Ureter (tissue), 1 donor: ENCODE measurements at places on chromosomes 12 and 14.

DNA sequence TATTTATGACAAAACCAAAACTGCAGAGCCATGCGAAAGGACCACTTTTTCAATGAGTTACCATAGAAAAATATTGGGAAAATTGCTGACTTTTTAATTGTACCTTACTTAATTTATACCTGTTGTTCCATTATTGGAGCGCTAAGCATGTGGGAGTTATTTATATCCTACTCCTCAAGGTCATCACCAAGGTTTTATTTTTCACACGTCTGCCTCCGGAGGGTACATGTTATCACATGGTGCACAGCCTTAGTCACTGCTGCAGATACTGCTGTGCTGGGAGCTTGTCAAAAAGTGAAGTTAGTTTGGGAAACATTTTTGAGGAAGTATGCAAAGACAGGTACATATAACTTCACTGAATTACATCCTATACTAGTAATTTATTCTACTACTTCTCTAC lies 1444.3 kb downstream of the AACS start:
- no peak for DNase-seq

GRCh38 chr12:12018454-12018853 lies 52.3 kb upstream of the BCL2L14 start:
- DNase-seq: no peak

DNA sequence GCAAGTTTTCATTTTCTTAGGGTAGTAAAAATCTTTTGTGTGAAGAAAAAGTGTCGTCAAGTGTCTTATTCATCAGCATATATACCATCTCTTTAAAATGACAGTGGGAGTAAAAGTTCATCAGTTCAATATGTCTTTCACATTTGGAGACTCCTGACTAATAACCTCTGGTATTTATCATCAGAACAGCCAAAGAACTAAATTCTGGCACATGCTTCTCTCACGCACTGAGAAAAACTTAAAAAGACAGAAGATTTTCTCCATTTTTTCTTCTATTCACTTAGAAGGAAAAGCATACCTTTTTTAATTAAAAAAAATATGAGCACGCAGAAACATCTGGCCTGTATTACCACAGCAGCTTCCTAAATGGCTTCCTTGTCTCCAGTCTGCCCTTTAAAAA lies 265.7 kb downstream of the AKAP6 start:
- no peak for DNase-seq

DNA sequence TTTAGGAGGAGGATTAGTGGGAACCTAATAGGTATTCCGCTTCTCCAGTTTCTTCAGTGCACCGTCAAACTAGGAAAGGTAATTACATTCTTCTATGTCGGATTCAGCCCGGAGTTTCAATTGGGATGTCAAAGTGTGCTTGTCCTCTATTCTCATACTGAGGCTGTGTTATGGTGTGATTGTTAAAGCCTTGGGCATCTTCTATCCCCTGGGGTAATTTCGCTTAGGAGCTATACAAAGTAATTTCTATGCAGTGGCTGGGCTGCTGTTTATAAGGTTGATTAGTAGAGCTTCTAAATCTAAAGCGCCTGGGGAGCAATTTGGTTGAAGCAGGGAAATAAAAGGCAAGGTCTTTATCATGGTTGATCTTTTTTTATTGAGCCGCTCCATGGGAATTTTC lies 399.6 kb downstream of the ZFP36L1 start:
- DNase-seq: no peak

- no peak for DNase-seq
Observed at GRCh38 chr12:13606290-13606689, 375.1 kb downstream of the GRIN2B start.

- no peak for DNase-seq
Observed at GRCh38 chr14:60968099-60968498, 12.8 kb downstream of the TRMT5 start.

DNA sequence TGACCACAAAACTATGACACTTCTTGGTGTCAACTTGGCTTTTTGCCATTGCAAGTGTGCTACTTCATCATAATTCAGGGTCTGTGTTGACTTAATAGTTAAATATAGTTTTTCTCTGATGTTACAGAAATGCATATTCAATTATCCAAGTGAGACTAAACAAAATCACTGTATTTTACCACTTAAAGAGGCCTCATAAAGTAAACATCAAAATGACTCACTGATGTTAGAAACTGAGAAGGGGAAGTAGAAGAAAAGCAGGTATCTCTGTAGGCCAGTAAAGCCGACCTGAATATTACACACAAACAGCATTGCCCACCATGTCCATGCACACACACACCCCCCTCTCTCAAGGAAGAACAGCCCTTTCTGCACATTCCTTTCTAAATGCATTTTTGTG lies 55.4 kb downstream of the RPAP3 start:
- no peak for DNase-seq

DNA sequence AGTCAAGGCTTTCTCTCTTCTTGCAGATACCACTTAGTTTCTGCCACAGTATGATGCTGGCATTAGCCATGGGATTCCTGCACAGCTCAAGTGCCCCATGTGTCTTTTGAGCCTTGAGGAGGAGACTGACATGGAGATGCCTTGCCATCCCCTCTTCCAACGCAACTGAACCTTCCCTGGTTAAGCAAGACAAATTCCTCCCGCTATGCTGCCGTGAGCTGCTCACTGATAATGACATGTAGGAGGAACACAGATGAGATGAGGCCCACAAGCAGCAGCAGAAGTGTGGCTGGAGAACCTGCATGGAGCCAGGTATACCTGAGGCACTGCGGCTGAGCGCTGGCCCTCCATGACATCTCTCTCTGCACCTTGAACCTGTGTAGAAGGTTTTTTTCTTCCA lies 15.4 kb upstream of the PPP1R1A start:
- no peak for DNase-seq

GRCh38 chr14:92920001-92920400 lies 2.9 kb upstream of the CHGA start:
- no peak for DNase-seq

DNA sequence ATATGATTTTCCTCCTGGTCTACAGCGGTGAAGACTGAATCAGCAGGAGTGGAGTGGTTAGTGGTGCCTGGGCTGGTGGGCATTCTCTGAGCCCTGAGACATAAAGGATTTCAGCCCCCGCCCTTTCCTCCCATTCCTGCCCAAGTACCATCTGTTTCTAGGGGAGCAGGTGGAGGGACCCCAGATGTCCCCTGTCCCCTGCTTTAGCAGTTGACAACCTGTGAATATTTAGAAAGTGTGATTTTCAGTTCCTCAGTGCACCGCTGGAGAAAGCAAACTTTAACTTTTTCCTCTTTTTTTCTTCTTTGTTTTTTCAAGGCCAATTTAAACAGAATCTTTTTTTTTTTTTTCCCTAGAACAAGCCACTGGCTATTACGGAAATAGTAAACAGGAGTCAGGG lies 163.8 kb upstream of the MYL2 start:
- DNase-seq: no peak

- DNase-seq: no peak
Observed at GRCh38 chr14:97539411-97539795, 742.2 kb downstream of the VRK1 start.

DNA sequence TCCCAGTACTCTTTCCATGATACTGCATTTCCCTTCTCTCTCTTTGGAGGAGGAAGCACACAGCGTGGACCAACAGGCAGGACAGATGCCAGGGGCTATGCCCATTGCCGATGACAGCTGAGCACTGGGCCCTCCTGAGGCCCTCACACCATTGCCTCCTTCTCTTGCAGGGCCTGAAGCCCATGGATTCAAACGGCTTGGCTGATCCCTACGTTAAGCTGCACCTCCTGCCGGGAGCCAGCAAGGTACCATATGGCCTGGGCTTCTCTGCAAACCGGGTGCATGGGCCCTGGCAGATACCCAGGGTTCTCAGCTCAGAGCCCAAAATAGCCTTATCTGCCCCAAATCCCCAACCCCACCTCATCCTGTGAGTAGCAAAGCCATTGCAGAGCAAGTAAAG lies 25.2 kb upstream of the OAS1 start:
- DNase-seq: no peak

DNA sequence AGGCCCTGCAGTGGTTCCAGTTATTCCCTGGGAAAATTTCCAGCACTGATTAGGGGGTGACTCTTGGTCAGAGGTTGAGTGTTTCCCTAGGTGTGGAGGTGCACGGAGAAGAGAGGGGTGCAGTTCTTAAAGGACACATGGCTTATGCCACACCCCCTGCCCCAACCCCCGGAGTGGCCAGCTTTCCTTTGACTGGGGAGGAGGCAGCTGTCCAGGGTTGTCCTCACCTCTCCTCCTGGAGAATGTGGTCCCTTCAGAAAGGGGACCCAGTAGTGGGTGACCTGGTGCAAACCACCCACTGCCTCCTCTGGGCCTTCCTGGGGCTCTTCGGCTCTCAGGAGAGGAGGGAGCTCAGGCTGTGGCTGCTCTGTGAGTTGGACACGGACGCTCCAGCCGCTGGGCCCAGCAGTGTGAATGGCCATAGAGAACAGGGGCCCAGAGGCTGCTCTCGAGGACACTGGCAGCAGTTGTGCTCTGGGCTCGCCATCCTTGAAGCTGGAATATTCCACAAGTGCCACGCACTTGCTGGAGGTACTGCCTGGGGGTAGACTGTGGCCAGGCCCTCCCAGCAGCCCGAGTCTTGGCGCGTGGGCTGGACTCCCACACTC lies 13.6 kb downstream of the PACS2 start:
- no peak for DNase-seq

- DNase-seq: peak; percentile 90
Observed at GRCh38 chr12:50763639-50764285, at the start of gene ATF1. ATF1 (plus strand) TSS chr12:50764101; CDS start chr12:50780146, 16,045 bp downstream.

DNA sequence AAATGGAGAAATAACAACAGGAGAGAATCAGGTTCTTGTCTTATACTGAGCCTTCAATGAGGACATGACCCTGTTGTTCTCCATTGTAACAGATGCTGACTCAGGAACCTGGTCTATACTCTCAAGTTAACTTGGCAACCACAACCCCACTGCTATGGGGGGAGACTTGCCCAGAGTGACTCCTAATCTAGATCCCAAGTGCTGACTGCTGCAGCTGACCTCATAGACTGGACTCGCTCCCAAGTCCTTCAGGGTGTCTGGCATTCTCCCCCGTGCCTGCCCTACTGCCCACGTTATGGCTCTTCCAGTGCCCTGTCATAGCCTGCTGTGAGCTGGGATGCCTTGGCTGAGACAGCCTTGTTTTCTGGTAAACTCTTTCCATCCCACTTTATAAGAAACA lies 37.1 kb downstream of the NID2 start:
- peak; percentile 62 for DNase-seq

- DNase-seq: no peak
Observed at GRCh38 chr14:105060751-105061427, 4.3 kb downstream of the GPR132 start.

GRCh38 chr12:2380946-2381345 lies 328.2 kb downstream of the CACNA1C start:
- no peak for DNase-seq

DNA sequence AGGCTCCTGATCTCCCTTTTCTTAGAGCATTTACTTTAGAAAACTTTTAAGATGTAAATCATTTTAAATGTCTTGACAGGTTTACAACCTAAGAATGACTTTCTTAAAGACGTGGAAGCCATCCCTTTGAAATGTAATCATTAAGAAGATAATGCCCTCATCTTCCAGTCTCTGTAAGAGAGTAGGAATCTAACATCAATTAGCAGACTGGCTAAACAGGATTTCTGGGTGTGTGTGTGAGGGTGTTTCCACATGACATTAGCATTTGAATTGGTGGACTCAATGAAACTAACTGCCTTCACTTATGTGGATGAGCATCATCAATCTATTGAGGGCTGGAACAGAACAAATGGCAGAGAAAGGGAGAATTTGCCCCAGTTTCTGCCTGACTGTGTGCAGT lies 329.5 kb downstream of the RPL10L start:
- DNase-seq: no peak

- DNase-seq: no peak
Observed at GRCh38 chr12:132132609-132133430, 11.3 kb downstream of the DDX51 start.

DNA sequence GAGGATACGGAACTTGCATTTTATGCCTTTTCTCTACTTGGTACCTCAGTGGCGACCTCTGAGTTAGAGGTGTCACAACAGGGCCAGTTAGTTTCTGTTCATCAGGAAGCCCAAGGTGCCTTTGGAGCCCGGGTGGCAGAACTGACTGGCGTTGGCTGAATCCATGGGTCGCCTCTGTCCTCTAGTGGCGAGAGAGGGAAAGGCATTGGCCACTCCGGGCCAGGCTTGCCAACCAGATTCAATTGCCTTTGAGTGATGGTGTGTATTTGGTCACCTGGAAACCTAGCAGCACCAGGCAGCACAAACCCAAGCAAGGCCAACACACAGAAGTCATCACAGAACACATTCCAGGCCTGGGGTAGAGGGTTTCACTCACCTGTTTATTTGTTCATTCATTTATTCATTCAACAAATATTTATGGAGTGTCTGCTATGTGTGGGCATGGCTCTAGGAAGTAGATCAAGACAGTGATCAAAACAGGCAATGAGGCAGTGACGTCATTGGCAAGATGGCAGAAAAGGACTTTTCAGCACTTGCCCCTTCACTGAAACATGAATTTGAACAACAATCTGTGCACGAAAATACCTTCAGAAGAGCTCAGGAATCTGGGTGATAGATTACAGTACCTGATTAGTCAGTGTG lies 40.5 kb upstream of the KCNA5 start:
- DNase-seq: peak; percentile 68

GRCh38 chr12:14394317-14395073 lies 29.0 kb downstream of the ATF7IP start:
- DNase-seq: no peak

- DNase-seq: no peak
Observed at GRCh38 chr12:93234641-93235040, 143.1 kb upstream of the NUDT4 start.

GRCh38 chr12:23847857-23848256 lies 101.6 kb downstream of the SOX5 start:
- no peak for DNase-seq

DNA sequence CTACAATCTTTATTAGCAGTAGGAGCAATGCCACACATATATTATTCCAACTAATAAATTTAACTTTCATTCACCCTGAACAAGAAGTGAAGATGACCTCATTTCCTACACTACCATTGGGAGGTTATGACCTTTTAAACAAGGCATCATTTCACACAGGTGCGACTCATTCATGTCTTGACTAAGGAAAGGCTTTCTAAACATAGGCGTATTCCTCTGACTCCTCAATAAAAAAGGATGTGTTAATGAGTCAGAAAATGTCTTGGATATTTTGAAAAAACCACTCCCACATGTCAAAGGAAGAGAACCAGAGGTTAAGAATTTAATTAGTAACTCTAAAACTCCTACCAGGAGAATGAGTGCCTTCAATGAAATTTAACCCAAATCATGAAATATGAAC lies 115.2 kb downstream of the PRICKLE1 start:
- no peak for DNase-seq
